Mammary epithelial cell (primary cell): ENCODE measurements at places on chromosomes 4 and X. TPM values are rescaled to one million over a fixed set of nuclear protein-coding genes. Genes with fewer than 3 reads are reported as not detected.

Gene ARHGEF38
- not detected in 2 replicates for total RNA-seq

Gene LRRC66
- total RNA-seq: 0.50 TPM

Gene XAGE1B
- not detected in 2 replicates for total RNA-seq

Gene DMP1
- total RNA-seq: not detected in 2 replicates

Gene SLC25A53
- total RNA-seq: 4.8 TPM

Gene CSAG1
- total RNA-seq: not detected in 2 replicates

Gene MAP7D3
- total RNA-seq: 11.7 TPM

Gene GPRASP1
- total RNA-seq: 0.61 and 1.3 TPM in 2 replicates

Gene GPC4
- total RNA-seq: 6.4 and 7.1 TPM in 2 replicates

Gene RASL11B
- total RNA-seq: 1.1 and 2.4 TPM in 2 replicates

Gene SHISA3
- not detected for total RNA-seq

Gene PRRG3
- total RNA-seq: not detected

Gene RP2
- total RNA-seq: 27.2 TPM

Gene PPP2R2C
- 0.17 TPM for total RNA-seq

Gene FREM3
- total RNA-seq: not detected

Gene FHL1
- 82.8 and 107 TPM in 2 replicates for total RNA-seq

Gene ADRA2C
- total RNA-seq: not detected in 2 replicates

Gene PPP1R2C
- not detected in 2 replicates for total RNA-seq

Gene STPG2
- total RNA-seq: 0.17 TPM

Gene YY2
- total RNA-seq: 3.0 and 3.2 TPM in 2 replicates

Gene POLN
- total RNA-seq: 0.42 and 0.61 TPM in 2 replicates

Gene PPBP
- total RNA-seq: 0.67 TPM

Gene PABPC5
- total RNA-seq: 1.3 TPM

Gene RFC1
- 70.9 and 89.4 TPM in 2 replicates for total RNA-seq

Gene SHROOM3
- total RNA-seq: 136 TPM

Gene FGFBP1
- 107 and 223 TPM in 2 replicates for total RNA-seq

Gene GAGE12H
- total RNA-seq: not detected in 2 replicates

Gene NUDT11
- 11.4 and 13.6 TPM in 2 replicates for total RNA-seq

Gene HSFX4
- not detected for total RNA-seq

Gene ADGRG4
- under 0.01 TPM for total RNA-seq
